ENCODE measurements at places on chromosomes 13 and 19.

- no peak for DNase-seq
Observed at GRCh38 chr13:112434937-112435523, 58.9 kb downstream of the SPACA7 start.

DNA sequence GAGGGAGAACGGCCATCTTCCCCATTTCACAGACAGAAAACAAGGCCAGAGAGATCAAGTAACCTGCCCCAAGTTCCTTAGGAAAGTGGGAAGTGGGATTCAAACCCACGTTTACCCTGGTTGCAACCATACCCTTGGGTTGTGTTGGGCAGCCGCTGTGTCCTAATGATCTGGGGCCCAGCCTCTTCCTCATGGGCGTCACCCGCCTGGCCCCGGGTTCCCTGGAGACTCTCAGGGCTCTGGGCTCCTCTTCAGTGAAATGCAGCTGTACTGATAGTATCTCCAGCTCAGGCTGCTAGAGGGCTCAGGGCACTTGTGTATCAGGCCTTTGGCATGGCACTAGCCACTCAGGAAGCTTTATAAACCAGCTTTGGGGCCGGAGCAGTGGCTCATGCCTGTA lies 9.8 kb downstream of the TMED1 start:
- no peak for DNase-seq

DNA sequence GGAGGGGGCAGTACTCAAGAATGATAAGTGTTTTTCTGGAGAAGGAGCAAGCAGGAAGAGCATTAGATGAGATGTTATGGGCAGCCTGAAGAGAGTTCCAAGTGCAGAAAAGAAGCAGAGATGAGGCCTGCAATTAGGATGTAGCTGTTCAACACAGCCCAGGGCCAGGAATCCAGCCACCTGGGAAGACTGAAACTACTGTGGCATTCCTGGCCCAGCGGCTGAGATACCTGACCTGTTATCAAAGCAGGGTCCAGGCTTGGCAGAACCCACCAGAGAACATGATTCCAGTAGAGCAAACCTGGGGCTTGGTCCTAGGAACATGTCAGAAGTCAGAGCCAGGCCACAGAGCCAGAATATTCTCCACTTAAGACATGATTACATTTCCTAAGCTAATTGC lies 73.3 kb upstream of the LRCH1 start:
- DNase-seq: no peak

- DNase-seq: no peak
Observed at GRCh38 chr19:7288977-7289376, 5.2 kb downstream of the INSR start.

- no peak for DNase-seq
Observed at GRCh38 chr19:45866400-45867176, 2.5 kb downstream of the FOXA3 start.

DNA sequence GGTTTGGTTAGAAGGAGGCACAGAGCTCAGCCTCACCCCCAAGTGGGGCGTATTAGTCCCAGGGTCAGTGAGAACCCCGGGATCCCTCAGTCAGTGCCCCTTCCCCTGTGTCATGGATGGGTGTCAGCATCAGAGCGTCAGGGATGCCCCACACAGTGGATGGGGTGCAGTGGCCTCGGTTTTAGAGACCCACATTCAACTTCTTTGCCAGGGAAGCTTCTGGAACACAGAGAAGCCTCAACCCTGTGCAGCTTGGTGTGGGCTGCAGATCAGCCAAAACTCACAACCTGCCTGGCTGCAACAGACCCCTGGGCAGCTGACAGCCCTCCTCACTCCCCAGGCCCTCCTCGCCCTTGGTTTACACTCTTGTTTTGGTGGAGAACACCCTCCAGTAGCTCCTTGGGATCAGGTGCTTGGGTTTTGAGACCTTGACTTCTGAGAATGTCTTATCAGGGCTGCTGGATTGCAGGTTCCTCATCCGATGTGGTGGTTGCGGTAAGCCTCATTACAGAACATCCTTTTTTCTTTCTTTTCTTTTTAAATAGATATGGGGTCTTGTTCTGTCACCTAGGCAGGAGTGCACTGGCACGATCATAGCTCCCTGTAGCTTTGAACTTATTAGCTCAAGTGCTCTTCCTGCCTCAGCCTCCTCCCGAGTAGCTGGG lies 11.0 kb downstream of the ZNF333 start:
- DNase-seq: no peak

GRCh38 chr13:103315711-103316110 lies 249.5 kb upstream of the SLC10A2 start:
- no peak for DNase-seq

DNA sequence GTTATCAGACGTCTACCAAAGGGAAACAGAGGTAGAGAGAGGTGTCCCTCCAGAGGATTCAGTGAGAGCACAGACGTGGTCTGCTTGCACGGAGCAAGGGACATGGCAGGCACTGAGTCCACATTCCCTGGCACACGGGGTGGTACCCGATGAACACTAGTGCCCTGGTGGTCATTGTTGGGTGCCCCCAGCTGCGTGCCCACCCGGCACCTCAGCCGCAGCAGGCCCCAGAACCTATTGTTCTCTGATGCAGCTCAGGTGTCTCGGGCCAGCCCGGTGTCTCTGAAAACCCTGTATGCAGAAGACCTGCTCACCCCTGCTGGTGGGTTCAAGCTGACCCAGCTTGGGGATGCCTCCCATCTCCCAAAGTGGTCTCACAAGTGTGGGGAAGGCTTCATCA lies 11.9 kb downstream of the SUGP1 start:
- DNase-seq: no peak

DNA sequence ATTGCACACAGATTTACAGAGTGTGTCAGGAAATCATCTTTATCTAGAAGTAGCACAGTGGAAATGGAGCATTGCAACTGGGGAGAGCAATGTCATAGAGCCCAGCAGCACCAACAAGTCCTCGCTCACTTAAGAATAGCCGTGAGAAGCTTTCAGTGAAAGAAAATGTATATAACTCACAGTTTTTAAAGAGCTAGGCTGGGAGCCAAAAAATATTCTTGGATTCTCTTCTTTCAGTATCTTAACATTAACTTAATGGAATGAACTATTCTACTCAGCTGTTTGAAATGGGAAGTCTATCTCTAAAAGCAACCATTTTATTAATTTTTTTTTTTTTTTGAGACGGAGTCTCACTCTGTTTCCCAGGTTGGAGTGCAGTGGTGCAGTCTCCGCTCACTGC lies 329.6 kb downstream of the COG6 start:
- DNase-seq: no peak

GRCh38 chr13:44686531-44686934 lies 110.4 kb upstream of the TSC22D1 start:
- no peak for DNase-seq

- DNase-seq: no peak
Observed at GRCh38 chr13:26872525-26873385, 112.2 kb upstream of the GPR12 start.

DNA sequence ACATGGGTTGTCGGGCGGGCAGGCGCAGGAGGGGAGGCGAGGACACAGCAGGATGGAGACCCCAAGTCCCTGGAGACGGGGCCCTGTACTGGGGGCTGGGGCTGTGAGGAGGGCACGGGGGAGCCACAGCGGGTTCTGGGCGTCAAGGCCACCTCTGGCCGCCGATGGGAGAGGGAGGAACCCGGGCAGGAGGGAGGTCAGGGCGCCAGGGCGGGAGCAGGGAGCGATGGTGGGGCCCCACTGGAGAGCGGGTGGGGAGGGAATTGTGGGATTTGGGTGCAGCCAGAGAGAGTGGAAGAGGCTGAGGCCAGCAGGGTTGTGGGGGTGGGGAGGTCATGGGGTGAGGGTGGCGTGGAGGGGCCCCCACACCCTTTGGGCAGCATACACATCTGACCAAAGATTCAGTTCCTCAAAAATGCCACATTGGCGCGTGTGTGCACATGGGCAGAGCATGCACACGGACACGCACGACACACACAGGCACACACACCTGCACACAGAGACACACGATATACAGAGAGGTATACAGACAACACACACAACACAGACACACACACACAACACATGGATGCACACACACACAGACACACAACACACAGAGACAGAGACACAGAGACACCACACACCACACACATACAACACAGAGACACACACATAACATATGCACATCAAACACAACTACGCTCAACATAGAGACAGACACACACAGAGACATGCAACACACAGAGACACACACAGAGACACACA lies 54.9 kb downstream of the AP1M1 start:
- DNase-seq: no peak

DNA sequence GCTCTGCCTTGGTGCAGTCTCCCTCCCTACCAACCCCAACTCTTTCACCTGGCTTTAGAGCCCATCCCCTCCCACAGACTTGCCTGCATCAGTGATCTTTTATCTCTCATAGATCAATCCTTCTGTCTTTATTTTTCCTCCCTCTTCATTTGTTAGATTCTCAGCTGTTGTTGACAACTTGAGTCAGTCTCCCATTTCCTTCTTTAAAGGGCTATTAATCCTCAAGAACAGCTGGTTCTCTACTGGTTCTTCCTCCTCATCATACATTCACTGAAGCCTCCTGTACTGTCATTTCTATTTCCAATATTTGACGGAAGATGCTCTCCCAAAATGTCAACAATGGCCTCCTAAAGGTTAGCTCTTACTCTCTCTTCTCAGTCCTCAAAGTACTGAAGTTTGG lies 408.2 kb downstream of the TBC1D4 start:
- no peak for DNase-seq

DNA sequence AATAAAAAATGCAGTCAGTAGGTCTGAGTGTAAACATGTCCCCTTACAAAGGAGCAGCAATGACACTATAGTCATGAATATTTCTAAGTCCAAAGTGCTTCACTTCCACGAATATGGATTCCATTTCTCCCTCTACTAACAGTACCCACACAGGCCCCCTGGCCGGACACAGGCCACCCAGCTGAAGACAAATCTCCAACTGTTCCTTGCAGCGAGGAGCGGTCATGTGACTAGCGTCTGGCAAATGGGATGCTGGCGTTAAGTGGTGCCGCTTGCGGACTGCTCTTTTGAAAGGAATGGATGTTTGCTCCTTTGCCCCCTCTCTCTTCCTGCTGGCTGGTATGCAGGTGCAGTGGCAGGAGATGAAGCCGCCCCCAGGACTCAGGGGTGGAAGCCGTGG lies 16.2 kb downstream of the PPP1R12C start:
- no peak for DNase-seq

DNA sequence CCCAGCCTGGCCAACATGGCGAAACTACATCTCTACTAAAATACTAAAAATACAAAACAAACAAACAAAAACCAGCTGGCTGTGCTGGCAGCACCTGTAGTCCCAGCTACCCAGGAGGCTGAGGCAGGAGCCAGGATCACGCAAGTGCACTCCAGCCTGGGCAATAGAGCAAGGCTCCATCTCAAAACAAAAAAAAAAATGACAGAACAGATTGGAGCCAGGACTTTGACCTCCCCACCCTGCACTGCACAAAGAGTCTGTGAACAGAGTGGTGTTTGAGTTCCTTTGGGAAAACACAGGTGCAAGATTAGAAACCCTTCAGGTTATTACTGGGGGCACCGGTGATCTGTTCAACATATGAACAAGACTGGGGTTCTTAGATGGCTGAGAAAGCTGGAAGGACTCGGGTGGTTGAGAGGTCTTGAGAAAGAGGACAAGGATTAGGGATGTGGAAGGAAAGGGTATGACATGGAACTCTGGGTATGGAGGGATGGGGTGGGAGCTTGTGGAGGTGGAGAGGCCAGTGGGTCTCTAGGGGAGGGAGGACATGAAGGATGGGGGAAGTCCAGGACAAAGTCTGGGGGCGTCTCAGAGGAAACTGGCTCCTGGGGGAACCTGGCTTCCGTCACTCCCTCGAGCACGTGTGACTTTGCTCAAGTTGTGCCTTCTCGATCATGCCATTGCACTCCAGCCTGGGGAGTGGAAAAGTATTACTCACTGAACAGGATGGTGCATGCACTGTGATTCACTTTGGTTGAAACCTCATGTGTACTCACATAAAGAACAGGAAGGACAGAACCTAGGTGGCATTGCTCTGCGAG lies 25.9 kb downstream of the RCN3 start:
- no peak for DNase-seq

DNA sequence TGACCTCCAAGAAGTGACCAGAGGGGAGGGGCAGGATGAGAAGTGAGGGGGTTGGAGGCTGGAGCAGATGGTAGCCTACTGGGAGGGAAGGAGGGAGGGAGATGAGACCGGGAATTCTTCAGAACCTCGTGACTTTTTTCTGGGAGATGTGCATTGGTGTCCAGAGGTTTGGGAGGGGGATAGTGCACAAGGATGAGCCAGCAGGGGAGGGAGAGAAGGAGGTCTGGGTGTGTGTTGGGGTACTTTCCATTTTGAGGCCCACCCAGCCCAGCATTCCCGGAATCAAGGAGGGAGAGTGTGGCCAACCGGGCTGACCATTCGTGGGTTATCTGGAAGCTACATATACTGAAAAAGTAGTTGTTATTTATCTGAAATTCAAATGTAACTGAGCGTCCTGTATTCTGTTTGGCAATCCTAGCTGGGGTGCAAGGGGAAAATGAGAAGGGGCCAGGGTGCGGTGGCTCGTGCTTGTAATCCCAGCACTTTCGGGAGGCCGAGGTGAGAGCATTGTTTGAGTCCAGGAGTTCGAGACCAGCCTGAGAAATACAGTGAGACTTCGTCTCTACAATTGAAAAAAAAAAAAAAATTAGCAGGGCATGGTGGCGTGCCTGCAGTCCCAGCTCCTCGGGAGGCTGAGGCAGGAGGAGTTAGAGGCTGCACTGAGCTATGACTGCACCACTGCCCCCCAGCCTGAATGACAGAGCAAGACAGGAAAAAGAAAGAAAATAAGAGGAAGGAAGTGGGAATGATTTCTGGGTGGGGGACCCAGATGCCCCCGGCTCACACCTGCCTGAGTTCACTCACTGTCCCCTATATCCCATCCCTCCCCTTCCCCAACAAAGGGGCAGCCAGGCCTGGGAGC lies 4.4 kb upstream of the C3 start:
- DNase-seq: no peak

DNA sequence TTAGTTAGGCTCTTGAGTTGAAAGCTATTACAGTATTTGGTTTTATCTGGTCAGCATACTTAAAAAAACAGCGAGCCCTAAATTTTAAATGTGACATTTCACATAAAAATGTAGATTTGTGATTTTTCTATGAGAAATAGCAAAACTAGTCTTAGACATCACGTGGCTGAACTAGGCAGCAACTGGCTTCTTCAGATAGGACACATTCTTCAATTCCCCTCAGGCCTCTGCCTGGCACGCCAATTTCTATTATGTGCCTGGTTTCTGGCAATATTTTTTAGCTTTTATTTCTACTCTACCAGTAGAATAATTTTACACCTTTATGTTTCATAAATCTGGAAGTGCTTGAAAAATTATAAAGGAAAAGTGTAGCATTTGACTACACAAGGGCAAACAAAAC lies 433.7 kb downstream of the DIAPH3 start:
- no peak for DNase-seq

DNA sequence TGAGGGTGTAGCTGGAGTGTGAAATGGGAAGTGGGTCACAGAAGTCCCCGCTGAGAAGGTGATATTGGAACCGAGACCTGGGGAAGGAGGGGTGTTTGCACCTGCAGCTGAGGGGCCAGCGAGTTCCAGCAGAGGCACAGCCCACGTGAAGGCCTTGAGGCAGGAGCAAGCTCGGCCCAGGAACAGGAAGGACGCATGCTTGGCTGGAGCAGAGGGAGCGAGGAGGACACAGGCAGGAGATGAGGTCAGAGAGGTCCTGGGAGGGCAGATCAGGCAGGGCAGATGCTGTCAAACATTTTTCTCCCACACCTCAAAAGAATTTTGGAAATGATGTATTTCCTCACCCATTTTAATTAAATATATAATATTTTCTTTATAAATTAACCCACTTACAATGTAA lies 9.3 kb downstream of the ZNF415 start:
- DNase-seq: no peak

Measured in SHP77 treated with DMSO at 0.1 percent for 48 hours (cell line).